ENCODE measurements at places on chromosomes 11 and 22. TPM values are rescaled to one million over a fixed set of nuclear protein-coding genes. Genes with fewer than 3 reads are reported as not detected.

DNA sequence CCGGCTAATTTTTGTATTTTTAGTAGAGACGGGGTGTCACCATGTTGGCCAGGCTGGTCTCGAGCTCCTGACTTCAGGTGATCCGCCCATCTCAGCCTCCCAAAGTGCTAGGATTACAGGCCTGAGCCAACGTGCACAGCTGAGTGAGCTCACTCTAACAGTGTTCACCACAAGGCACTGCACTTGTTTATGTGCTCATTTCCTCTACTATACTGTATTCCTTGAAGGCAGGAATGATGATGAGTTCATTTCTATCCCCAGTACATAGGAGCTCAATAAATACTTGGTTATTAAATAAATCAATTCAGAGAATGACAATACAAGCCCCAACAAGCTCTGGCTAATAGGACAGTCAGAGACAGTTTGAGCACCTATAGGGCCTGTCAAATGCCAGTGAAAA lies 29.1 kb downstream of the ALG8 start:
- H3K4me1 ChIP-seq, result no peaks in the 10 kb centered on the region
- no peak overlapping the region for H3K4me3 ChIP-seq
- H3K27ac ChIP-seq, result peak overlapping the region; percentile 6

DNA sequence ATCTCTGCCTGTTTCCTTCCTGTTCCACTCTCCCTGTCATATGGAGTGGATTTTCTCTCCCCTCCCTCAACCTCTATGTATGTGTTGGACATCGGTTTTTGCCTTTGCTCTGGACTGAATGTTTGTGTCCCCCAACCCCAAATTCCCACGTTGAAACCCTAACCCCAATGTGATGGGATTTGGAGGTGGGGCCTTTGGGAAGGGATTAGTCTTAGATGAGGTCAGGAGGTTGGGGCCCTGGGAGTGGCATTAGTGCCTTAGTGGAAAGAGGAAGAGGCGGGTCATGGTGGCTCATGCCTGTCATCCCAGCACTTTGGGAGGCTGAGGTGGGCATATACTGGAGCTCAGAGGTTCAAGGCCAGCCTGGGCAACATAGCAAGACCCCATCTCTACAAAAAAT lies 11.6 kb downstream of the TP53AIP1 start:
- DNase-seq, result no peak
- peaks cover 12% of the 10 kb centered on the region for H3K4me1 ChIP-seq
- no peak overlapping the region for H3K27ac ChIP-seq
- H3K36me3 ChIP-seq, result no peaks in the 10 kb centered on the region
- H3K4me3 ChIP-seq, result no peak overlapping the region
- no peaks in the 10 kb centered on the region for H3K27me3 ChIP-seq

Gene MMP3
- polyA plus RNA-seq, result 39.3 TPM

DNA sequence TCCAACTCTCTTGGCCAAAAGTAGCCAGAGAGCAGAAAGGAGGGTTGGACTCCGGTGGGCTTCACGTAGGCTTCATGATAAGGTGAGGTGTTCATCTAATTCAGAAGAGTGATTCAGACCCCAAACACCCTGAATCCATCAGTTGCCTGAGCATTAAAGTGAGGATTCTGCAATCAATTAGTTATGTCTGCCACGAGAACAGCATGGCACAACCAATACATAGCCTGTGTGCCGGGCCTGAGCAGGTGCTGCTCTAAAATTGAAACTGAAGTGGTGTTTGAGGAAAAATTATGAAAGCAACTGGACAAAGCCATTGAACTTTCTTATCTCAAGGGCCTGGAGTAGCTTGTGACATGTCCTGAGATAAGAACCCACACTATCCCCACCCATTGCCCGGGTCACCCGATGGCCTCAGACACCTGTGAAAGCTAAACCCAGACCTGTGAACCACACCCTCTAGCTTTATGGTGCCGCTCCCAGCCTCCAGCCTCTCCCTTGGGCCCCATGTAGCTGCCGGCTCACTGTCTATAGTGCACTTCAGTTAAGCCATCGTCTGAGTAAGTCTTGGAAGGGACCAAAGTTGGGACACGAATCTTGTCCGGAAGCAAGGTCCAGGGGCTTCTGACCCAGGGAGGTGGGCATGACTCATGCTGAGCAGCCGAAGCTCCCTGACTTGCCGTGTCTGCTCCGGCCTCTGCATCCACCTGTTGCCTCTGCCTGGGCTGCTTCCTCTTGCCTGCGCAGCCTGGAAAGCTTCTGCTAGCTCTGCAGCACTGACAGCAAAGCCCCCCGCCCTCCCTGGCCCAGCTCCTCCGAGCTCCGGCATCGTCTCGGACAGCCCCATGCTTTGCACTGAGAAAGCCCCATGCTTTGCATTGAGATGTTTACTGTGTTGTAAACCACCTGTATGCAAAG lies 5.7 kb upstream of the MYEOV start:
- no peaks in the 10 kb centered on the region for H3K36me3 ChIP-seq
- no peaks in the 10 kb centered on the region for H3K27me3 ChIP-seq
- DNase-seq, result no peak
- H3K4me3 ChIP-seq, result no peak overlapping the region
- no peak overlapping the region for H3K27ac ChIP-seq
- no peaks in the 10 kb centered on the region for H3K4me1 ChIP-seq

Gene CARD10
- 14.5 TPM for polyA plus RNA-seq

DNA sequence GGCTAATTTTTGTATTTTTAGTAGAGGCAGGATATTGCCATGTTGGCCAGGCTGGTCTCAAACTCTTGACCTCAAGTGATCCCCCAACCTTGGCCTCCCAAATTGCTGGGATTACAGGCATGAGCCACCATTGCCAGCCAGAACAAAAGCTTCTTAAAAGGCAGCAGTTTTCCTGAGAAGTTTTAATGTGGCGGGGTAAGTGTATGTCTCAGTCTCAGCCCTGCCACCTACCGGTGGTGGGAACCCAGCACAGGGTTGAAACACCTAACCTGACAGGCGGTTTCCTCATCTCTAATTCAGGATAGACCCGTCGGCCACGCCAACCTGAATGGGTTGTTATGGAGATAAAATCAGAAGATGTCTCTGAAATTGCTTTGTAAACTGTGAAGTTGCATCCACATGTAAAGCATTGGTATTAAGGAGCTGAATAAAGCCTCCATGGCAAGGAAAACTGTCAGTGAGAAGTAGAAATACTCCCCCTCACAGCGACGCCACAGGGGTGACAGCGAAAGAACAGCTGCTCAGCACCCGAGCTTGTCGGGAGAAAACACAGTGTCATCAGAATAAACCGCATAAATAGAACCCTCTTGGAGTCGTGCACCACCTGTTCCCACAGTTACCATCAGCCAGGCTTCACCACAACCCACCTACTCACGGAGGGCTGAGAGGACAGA lies 165.9 kb upstream of the NCAM1 start:
- DNase-seq, result peak; percentile 56
- H3K27me3 ChIP-seq, result no peaks in the 10 kb centered on the region
- no peaks in the 10 kb centered on the region for H3K4me1 ChIP-seq
- H3K4me3 ChIP-seq, result no peak overlapping the region
- no peak overlapping the region for H3K27ac ChIP-seq

DNA sequence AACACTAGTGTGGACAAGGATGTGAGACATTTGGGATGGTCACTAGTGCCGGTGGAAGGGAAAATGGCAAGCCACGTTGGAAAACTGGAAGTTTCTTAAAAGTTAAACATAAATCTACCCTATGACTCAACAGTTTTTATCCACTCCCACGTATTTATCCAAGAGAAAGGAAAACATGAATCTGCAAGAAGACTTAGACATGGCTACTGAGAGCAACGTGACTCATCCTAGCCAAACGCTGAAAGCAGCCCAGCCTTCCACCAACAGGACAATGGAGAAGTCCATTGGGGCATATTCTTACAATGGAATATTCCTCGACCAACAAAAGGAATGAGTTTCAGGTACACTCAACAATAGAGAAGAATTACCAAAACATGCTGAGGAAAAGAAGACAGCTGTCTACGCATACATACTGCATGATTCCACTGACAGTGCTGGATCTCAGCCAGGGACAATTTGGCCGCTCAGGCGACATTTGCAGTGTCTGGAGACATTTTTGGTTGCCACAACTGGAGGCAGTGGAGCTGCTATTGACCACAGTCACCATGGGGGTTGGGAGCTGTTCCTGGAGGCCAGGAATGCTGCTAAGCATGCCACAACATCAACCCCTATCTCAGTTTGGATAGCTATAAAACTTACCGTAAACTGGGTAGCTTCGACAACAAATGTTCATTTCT lies 21.2 kb downstream of the SYT13 start:
- no peak overlapping the region for H3K27ac ChIP-seq
- no peak for DNase-seq
- H3K27me3 ChIP-seq, result no peaks in the 10 kb centered on the region
- H3K4me1 ChIP-seq, result no peaks in the 10 kb centered on the region
- H3K36me3 ChIP-seq, result no peaks in the 10 kb centered on the region

All from SK-N-SH (cell line).